ENCODE measurements at places on chromosomes 12 and 14.

DNA sequence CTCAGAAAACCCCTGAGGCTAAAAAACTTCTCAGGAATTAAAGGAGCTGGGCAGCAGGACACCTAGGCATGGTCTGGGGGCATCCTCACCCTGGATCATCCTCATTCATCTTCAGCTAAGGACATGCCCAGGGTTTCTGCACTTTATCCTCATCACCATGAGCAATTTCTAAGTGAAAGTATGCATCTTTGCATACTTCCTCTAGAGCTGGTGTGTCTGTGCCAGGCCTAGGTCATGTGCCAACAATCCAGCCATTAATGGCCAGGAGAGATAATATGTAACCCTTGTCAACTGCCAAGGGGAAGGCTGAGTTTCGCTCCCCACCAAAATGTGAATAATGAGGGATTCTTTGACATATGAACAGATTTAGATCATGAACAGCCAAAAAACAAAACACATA is 160.5 kb downstream of the KITLG start:
- DNase-seq: no peak

DNA sequence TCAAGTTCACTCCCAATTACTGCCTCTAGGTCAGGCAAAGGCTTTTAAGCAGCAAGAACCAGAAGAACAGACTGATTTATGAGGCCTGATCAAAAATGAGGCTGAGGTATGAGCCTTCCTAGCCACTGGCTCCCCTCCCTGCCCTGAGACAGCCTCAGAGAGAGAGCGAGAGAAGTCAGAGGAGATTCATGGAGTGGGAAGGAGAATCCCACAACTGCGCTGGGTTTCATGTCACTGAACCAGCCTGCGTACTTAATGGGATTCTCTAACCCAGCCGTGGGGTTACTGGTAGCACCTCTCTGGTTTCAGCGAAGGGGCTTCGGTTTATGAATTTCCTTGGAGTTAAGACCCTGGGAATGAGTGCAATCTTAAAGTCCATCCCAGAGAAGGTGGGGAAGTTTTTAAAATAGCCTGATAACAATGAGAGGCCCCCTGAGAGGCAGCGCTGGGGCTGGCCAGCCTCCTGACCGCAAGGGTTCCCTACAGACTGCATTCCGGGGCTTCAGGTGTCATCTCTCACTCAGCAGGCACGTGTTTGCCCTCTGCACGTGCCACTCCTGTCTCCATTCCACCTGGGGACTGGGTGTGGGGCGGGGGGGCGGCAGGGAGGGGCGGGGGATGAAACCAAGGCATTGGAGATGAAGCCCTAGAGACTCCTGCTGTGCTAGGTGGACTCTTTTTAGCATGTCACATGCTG is 6.1 kb upstream of the GPRC5A start:
- no peak for DNase-seq

- DNase-seq: no peak
Observed at GRCh38 chr12:80939231-80939950, 1.7 kb upstream of the LIN7A start.

DNA sequence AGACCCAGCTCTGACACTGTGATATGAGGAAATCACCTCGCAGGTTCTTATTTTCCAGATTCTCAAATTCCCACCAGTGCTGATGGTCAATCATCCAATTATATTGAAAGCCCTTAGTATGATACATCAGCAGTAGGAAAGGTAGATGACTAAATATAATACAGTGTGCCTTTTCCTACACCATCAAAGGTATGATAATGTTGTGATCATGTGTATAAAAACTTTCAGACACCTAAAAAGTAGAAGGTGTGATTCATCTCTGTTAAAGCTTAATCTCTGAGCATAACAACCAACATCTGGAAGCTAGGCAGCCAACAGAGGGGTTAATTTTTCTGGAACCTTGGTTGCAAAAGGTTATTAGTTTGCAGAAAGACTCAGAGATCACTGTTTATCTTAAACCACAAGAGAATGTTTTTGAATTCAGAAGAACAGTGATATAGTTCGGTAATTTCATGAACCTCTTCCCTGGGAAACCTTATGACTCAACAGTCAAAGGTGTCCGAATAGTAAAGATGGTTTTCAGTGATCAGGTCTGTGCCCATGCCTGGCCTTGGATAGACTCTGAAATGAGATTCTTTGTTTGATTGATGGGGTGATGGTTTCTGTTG is 122.5 kb downstream of the ETV6 start:
- no peak for DNase-seq

- no peak for DNase-seq
Observed at GRCh38 chr12:126989532-126989931, 1277.4 kb upstream of the TMEM132C start.

GRCh38 chr12:41013881-41014642 is 174.1 kb upstream of the PDZRN4 start:
- no peak for DNase-seq

DNA sequence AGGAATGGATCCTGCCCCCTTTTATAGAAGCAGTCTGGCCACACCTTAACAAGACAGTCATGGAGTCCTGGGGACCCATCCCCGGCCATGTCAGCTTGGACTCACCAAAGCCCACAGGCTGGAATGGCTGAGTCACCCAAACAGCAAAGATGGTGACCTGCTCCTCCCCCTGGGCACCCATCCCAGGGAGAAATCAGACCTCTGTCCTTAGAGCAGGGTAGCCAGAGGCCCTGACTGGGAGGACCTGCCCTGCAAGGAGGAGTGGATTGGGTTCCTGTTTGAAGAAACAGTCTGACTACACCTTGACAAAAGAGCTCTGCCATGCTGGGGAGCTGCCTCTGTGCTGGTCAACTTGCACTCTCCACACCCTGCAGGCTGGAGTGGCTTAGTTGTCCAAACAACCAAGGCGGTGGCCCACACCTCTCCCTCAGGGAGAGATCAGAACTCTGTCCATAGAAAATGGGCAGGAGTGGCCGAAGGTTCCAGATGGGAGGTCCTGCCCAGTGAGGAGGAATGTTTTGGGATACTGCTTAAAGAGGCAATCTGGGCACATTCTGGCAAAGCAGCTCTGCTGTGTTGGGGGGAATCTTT is 16.6 kb downstream of the MGP start:
- no peak for DNase-seq

DNA sequence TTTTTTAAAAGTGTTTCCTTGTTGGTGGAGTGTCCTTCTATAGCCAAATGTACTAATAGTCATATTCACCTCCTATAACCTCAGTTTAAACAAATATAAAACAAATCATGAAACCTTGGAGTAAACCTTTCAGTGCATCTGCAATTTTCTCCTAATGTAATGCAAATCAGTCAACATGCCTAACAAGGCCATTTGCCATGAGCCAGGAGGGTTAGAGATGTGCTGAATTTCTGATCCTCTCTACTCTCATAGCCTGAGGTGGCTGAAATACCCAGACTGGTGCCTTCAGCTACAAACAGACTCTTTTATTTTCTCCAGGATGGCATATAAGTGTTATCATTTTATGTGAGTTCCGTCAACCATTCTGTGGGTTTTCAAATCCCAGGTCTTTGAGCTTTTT is 908.1 kb downstream of the GALC start:
- DNase-seq: no peak

GRCh38 chr14:73729556-73730265 is 15.5 kb upstream of the PNMA1 start:
- no peak for DNase-seq

- no peak for DNase-seq
Observed at GRCh38 chr12:65728848-65729793, 95.2 kb upstream of the HMGA2 start.

GRCh38 chr12:54404061-54405004 is 14.7 kb downstream of the ITGA5 start:
- no peak for DNase-seq

- no peak for DNase-seq
Observed at GRCh38 chr14:87833026-87833425, 160.0 kb downstream of the GALC start.

GRCh38 chr12:112964067-112964670 is 14.2 kb upstream of the OAS2 start:
- no peak for DNase-seq

GRCh38 chr12:98635657-98636323 is 8.8 kb downstream of the IKBIP start:
- DNase-seq: no peak

DNA sequence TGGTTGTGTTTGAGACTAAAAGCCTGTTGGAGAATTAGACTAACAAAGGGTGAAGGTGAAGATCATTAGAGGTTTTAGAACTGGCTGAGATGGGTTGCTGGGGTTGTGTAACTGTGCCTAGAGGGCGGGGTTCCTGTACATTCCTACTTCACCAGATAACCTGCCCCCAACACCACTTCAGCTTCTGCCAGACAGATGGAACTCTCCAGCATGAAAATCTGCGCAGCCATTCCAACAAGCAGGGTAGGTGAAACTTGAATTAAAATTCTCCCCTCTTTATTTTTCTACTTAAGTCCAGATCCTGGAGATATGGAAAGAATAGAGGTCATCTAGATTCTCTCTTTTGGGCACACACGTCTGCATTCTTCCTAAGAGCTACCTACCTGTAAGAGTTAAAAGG is 6.0 kb downstream of the FOXG1 start:
- no peak for DNase-seq

GRCh38 chr12:125687820-125688219 is 622.6 kb downstream of the AACS start:
- no peak for DNase-seq

GRCh38 chr12:104436790-104437189 is 20.0 kb upstream of the CHST11 start:
- no peak for DNase-seq

- peak; percentile 61 for DNase-seq
Observed at GRCh38 chr14:106141242-106142220, 615.1 kb downstream of the TMEM121 start.

GRCh38 chr12:124564971-124565491 is 2.4 kb downstream of the NCOR2 start:
- no peak for DNase-seq

DNA sequence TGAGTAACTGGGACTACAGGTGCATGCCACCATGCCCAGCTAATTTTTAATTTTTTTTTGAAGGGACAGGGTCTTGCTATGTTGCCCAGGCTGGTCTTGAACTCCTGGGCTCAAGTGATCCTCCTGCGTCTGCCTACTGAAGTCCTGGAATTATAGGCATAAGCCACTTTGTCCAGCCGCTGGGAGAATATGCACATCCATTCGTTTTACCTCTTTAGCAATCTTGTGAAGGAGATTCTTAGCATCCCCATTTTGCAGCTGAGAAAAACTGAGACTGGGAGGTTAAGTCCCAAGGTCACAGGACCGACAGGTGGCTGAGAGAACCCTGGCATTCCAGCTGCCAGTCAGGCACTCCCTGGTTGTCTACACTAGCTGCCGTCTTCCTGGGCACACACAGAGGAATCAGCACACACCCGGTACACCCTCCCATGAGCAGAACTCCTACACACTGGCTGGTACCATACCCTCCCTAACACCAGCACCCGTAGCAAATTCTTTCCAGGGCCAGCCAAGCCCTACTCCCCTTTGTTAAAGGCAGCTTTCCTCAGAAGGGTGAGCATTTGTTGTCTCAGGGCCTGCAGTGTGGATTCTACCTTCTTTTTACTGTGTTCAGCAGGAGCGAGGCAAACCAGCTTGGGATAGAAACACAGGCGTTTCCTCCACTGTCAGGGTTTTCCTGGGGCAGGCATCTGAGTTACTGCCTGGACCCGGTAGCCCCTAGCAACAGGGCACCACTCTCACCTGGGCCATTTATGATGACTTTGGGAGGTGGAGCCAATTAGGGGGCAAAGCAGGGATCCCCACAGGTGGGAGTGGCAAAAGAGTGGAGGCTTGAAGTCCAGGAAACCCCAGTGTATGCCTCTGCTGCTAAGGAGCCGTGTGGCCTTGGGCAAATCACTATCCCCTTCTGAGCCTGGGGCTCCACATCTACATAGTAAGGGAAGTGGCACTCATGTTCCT is 70.2 kb downstream of the IRF2BPL start:
- no peak for DNase-seq

DNA sequence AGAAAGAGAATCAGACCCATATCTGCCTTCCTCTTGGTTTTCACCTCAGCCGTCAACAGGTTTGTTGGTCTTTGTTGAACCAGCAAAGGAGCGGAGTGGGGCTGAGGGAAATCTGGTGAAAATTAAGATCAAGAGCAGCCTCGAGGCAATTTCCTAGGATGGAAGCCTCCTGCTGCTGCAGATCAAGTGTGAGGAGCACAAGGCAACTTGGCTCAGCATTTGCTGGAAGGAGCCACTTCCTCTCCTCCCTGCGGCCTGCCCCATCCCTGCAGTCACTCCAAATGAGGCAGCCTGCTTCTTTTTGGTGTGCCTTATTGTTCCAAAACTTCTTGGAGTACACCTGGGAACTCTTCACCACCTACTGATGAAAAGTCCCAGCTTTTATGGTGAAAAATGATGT is 4.9 kb downstream of the TC2N start:
- DNase-seq: no peak

DNA sequence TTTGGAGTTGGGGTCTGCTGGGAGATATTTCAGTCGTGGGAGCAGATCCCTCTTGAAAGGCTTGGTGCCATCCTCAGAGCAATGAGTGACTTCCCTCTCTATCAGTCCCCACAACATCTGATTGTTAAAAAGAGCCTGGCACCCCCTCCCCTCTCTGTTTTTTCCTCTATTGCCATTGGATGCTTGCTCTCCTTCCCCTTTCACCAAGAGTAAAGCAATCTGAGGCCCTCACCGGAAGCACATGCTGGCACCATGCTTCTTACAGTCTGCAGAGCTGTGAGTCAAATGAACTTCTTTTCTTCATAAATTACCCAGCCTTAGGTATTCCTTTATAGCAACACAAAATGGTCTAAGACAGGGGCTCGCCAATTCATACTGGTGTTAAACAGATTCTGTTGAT is 99.1 kb upstream of the CCND2 start:
- DNase-seq: no peak

DNA sequence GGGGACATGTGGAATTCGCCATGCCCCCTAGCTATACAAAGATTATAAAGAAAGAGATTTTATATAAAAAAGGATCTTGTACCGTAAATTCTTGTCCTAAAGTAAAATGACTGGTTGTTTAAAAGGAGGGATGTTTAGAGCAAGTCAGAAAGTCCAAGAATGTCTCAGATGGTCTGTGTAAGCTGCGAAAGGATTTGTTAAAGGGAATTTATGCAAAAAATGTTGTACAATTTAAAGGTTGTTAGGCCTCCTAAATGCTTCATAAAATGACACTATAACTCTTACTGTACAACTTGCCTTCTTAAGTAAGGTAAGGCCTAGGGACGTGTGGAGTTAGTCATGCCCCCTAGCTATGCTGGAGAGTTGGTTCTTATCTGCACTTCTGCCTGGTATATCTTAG is 237.6 kb downstream of the KCNH5 start:
- no peak for DNase-seq

GRCh38 chr12:68611094-68611805 is 551 bp downstream of the RAP1B start:
- peak; percentile 39 for DNase-seq

- no peak for DNase-seq
Observed at GRCh38 chr12:122403115-122403770, 19.2 kb downstream of the CLIP1 start.

- DNase-seq: no peak
Observed at GRCh38 chr14:37816135-37816534, 220.7 kb downstream of the TTC6 start.

Measured in activated CD8-positive, alpha-beta memory T cell treated with anti-CD3 and anti-CD28 coated beads for 48 hours (primary cell).